ENCODE measurements at places on chromosomes 12 and 14.

DNA sequence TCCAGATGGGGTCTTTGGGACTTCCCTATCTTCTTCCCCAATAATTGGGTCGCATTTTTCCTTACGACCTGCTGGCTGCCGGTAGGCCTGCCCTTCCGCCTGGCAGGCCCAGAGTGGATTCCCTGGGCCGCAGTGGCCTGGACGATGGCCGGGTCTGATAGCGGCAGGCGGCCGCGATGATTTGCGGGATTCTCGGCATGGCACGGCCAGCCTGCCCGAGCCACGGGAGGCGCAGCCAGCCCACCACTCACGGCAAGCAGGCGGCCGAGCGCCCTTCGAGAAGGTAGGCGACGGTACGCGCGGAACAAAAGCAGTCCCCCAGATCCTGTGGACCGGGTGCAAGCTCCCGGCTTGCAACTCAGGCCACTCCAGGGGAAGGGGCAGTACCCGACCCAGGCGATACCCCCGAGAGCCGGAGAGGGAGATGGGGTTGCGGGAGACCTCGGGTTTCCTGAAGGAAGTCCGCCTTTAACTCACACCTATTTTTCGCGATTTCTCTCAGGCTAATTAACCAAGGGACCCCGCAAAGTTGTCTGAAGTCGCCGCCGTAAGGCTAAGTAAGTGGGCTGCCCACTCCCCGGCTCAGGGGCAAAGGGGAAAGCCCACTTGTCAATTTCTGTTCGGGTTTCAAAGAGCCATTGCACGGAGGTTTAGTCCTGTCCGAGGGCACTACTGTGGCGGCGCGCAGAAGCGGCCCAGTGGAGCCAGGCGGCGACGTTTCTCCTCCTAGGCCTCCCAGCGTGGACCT is 1.4 kb upstream of the GSC start:
- DNase-seq = no peak

GRCh38 chr14:103230021-103230420 is 104.0 kb upstream of the EIF5 start:
- no peak for DNase-seq

GRCh38 chr12:23005387-23005786 is 380.4 kb downstream of the ETNK1 start:
- no peak for DNase-seq

DNA sequence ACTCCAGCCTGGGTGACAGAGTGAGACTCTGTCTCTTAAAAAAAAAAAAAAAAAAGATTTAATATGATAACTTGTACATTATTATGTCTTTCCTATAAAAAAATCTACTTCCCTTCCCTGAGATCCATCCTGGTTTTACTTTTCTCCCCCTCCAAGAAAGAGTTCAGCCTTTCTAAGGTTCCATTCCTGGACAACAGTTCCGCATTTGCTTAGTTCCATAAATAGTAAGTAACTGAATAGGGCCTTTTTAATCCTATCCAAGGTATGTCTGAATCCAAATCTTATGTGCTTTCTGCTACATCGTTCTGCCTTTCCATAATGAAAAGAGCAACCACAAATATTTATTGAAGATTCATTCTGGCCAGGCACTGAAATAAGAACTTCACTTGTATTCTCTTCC is 187.8 kb downstream of the DACT1 start:
- DNase-seq = no peak

DNA sequence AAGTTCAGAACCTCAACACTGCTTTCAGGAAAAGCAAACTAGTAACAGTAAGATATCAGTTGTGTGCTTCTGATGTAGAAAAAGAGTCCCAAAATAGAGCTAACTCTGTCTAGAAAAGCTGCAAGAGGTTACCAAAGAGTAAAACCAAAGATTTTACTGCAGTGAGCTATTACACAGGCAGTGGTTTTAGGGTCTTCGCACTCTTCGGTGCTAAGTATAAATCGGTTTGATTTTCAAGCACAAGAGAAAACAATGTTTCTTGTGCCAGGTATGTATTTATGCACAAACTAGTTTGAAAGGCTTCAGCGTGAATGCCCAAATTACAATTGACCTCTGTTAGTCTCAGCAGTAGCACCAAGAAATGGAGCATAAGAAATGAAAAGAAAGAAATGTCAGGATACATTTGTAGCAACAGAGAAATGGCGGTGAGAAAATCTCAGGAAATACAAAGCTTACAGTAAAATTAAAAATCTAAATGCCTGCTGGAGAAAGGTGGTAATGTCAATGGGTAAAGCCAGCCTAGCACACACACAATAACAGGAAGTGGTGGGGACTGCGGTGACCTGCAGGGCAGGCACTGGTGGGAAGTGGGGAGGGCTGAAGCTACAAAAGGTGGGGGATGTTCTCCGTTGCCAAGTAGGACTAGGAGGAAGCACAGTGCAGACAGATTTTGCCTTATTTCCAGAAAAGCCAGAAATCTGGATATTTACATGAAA is 18.0 kb upstream of the DYRK2 start:
- DNase-seq = no peak

DNA sequence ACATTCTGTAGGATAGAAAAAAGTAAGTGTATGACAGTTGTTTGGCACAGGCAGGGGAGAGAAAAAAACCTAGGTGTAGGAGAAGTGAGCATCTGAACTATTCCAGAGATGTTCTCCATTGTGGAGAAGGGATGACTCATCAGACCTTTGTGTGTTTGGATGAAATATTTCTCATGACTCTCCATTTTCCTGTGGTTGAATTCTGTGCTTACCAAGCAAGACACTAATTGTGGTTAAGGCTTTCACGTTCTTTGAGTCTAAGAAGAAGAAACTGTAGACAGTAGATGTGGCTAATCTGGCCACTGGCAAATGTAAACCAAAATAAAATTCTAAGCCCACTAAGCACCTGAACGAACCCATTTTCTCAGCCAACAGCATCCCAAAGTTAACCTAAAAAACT is 107.9 kb upstream of the GZMB start:
- no peak for DNase-seq

DNA sequence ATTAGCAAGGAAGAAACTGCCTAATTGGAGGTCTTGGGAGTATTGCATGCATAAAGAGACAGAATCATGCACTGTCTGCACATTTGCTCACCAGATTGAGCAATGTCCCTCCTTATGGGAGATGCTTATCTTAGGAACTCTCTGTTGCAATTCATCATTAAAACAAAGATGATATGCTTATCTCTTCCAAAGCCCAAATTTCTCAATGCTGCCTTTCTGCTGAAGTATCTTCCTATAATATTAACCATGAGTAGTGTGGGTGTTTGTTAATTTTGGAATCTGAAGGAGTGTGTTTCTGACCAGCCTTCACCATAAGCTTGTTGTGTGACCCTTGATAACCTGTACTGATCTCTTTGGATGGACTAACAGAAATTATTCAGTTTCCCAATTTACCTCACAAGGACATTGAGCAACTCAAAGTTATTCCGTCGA is 1257.6 kb upstream of the FLRT2 start:
- DNase-seq = no peak

GRCh38 chr14:59175404-59175803 is 13.1 kb upstream of the DAAM1 start:
- no peak for DNase-seq

DNA sequence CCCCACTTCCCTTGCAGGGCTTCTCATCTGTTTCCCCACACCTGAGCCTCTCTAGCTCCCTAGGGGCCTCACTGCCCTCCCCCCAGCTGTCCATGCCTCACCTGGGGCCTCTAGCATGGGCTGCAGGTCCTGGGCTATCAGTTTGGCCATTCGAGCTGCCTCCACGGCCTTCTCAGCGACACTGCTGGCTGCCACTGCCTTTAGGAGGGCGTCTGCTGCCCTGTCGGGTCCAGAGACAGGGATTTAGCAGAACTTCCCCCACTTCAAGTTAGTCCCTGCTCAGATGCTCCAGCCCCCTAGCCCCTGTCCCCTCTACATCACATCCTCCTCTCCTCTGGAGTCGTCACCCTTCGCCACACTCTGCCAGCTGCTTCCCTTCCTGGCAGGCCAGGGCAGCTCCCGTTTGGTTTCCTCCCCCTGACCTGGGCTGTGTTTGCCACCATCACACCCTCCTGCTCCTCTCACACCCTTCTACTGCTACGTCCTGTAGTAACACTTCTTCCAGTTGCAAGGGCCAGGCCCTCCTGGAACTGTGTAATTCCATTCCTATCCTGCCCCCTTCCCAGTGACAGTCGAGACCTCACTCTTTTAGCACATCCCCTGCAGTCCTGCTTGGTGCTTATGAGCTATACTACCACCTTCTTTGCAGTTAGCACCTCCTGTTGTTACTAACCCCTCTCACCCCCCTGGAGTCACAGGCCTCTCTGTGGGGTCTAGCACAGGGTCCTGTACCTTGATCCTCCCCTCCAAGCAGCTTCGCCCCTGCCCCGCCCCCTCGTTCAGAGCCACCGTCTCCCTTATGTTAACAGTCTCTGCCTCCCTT is 4.3 kb upstream of the AP1G2 start:
- no peak for DNase-seq

GRCh38 chr12:92133171-92133570 is 12.5 kb downstream of the BTG1 start:
- no peak for DNase-seq

DNA sequence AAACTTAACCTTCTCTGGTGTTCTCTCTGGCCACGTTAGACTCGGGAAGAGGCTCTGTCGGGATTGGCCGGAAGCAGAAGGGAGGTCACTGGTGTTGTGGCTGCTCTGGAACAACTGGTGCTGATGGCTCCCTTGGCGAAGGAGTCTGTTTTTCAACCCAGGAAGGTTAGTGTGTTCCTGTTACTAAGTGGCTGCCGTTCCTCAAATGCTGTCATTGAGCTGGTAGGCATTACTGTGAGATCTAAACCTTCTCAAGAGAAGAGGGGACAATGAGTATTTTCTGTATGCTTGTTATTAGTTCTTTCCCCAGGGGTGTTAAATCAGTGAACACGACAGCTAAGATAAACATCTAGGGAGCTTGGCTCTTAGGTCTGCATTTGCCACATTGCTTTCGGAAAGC is 18.3 kb downstream of the POP5 start:
- DNase-seq = no peak

- no peak for DNase-seq
Observed at GRCh38 chr14:52112336-52113018, 43.6 kb upstream of the NID2 start.

DNA sequence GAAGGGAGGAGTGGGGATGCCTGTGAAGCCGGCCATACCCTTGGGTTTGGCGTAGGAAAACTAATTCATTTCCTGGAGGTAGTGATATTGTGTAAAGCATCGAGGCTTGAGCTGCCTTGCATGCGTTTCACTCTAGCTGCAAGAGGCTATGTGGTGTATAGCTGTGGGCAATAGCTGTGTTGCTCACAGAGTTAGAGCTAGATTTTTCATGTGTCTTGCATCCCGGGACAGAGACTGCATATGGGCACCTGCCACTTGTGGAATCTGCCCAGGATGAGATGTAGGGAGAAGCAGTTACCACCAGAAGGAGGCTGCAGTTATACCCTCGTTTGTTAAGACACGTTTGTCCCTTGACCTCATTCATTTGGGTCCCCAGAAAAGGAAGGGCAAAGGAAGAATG is 106.7 kb downstream of the KTN1 start:
- DNase-seq = no peak

GRCh38 chr12:130948136-130948535 is 5.6 kb upstream of the ADGRD1 start:
- no peak for DNase-seq

- no peak for DNase-seq
Observed at GRCh38 chr14:99479906-99480869, at the start of gene SETD3. TSS of gene SETD3 (minus strand) at chr14:99480859. CDS start at chr14:99465805, 15,054 bp downstream.

DNA sequence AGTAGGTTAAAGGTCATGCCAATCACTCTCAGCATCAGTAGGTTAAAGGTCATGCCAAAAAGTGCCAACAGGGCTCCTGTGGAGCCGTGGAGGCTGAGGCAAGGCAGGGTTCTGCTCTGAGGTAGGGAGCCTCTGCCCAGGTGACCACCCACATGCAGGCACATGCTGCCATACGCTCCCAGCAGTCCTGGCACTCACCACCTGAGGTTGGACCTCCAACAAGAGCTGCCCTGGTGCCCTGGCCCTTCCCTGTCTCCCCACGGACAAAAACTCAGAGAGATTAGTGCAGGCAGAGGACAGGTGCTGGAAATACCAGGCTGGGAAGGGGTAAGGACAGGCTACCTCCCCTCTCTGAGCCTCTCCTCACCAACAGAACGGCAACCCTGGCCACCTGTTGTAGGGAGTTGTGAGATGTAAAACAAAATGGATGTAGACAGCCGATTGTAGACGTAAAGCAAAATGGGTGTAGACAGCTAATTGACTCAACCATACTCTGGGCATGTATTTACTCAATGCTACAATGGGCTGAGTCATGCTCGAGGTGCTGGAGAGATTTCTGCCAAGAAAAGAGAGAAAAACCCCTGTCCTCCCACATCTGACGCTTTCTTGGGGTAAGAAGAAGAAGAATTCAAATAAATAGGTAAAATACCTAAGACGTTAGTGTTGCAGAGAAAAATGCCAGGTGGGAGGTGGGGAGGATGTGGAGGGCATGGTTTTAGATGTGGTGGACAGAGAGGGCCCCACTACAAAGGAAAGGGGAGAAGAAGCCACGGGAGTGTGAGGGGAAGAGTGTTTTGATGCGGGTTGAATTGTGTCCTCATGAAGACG is 32.4 kb downstream of the LTBP2 start:
- no peak for DNase-seq

GRCh38 chr12:102642199-102642598 is 161.8 kb upstream of the IGF1 start:
- DNase-seq = no peak

DNA sequence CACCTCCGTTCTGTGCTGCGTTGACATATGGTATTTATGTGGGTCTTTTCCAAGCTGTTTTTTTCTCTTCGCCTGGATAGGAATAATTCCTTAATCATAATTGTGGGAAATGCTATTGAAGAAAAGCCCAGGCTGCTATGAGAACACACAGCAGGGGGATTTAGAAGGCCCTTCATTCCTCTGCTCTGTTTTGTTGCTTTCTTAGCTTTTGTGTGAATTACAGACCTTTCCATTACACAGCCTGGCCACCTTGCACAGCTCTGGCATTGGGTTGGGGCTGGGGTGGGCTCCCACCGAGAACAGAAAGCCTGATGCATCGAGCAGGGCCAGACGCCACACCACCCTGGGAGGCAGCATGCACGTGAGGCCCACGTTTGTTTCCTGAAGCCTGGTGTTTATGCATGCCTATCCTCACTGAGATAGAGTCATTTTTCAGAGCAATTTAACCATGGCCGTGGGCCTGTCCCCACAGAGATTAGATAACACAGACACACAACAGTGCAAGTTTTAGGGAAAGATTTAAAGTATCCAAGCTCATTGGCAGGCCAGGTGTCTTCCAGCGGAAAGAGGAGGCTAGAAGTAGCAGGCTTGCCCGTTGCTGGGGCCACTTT is 287.6 kb upstream of the PWP1 start:
- DNase-seq = no peak

Measured in stimulated activated CD4-positive, alpha-beta T cell treated with anti-CD3 and anti-CD28 coated beads, Interleukin-1b, Interleukin-23, amount 100 ng/mL, for 1 hour (primary cell).